Non-pigmented ciliary epithelial cell (primary cell): ENCODE measurements at places on chromosomes 13 and 19.

DNA sequence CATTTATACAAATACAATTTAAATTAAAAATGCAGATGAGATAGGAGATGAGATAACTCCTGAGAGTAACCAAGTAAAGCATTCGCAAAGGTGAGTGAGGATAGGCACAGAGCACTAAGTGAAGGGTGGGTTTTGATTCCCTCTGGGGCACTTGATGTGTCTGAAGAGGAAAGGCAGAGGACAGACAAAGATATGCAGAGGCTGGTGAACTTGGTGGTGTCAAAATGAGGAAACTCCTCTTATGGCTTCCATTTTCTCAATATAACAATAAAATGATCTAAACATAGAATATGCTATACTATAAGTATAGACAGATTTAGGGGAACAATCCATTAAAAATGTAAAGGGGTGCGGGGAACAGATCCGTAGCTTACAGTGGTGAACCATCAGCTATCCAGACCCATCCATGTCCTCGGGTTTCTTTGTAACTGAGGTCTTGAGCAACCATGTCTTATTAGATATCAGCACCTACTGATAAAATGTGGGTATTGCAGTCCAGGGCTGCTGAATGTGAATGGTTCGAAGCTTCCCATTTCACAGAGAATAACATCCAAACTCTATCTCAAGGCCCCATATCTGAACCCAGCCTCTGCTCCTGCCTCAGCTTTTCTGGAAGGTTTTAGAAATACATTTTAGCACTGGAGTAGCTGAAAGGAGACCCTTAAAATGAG, 73.9 kb upstream of the SLC10A2 start:
- no peak for DNase-seq

DNA sequence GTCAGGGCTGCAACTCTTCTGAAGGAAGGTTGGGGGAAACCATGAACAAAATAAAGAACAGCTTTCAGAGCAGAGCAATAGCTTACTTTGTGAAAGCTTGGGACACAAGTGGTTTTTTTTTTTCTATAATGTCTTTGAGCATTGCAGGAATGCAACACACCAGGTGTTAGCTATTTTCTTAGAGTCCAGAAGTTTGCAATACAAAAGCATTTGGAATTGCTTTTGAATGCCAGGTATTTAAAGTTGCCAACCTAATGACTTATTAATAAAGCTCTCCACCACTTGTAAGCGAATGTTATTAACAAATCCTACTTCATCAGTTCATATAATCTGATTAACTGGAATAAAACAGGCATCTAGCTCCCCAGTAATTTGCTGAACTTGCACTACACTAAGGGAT, 172.6 kb downstream of the NUFIP1 start:
- DNase-seq: no peak

DNA sequence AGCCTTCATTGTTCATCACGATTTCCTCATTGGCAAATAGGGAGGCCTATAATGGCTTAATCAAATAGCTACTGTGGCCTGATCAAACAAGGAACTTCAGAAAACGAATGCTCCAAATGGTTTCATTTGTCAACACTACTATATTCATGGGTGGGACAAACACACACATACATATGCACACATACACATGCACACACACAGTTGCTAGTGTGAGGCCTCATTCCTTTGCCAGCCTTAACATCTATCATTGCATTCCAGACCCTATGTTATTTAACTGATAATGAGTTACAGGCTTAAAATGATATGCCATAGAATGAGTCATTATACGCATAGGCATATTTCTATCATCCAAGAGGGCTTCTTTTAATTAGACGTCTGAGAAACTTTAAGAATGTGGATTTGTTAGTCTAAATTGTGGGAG, 140.2 kb downstream of the KLF5 start:
- DNase-seq: no peak

DNA sequence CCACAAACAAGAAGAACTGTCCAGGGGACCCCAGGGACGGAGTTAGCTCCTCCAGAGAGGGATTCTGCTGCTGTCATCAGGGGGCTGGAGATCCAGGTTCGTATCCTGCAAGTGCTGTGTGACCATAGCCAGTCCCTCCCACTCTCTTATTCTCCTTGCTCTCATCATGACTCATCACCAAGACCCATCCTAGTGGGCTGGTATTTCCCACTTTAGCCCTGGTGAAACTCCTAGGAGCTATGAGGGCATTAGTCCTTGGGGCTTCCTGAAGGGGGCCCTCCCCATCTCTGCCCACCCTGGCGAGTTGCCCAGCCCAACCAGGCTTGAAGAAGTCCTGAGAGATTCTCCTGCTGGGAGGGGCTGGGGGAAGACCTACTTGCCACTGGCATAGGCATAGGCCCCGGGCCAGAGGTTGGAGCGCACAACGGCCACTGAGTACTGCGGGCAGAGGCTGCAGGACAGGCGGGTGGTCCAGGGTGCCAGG, 7.5 kb upstream of the DMWD start:
- DNase-seq: no peak

DNA sequence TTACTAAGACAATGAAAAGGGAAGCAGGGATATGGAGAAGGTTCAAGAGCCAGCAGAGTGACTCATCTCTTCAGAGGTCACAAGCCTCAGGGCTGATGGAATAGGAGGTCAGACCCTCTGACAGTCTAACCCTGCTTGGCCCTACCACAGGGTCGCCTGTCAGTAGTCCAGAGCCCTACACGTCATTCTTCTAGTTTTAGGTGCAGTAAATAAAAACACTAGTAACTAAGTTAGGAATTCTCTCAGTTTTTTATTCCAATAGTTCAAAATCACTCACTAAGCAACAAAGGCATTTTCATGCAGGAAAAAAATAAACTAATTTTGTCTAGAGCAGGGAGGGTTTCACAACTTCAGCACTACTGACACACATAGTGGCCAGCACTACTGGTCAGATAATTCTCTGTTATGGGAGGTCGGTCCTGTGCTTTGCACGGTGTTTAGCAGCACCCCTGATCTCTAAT, 27.2 kb downstream of the FOXO1 start:
- DNase-seq: no peak

DNA sequence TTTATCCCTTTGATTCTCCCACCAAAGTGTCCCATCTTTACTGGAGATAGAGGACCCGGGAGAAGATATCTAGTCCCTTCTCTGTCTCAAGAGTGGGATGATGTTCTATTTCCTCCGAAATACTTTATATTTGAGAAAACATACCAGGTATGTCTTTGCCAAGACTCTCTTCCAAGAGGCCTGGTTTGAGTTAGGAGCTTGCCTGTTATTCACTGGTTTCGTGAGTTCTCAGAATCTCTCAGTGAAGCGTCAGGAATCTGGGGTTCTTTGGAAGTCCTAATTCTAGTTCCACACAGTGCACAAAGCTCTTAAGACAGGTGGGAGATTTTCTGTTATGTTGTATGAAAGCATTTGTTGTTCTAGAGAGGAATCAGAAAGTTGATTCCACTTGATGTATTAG, 182.0 kb downstream of the DNAJC15 start:
- no peak for DNase-seq
